ENCODE measurements at places on chromosomes 7 and 10.

DNA sequence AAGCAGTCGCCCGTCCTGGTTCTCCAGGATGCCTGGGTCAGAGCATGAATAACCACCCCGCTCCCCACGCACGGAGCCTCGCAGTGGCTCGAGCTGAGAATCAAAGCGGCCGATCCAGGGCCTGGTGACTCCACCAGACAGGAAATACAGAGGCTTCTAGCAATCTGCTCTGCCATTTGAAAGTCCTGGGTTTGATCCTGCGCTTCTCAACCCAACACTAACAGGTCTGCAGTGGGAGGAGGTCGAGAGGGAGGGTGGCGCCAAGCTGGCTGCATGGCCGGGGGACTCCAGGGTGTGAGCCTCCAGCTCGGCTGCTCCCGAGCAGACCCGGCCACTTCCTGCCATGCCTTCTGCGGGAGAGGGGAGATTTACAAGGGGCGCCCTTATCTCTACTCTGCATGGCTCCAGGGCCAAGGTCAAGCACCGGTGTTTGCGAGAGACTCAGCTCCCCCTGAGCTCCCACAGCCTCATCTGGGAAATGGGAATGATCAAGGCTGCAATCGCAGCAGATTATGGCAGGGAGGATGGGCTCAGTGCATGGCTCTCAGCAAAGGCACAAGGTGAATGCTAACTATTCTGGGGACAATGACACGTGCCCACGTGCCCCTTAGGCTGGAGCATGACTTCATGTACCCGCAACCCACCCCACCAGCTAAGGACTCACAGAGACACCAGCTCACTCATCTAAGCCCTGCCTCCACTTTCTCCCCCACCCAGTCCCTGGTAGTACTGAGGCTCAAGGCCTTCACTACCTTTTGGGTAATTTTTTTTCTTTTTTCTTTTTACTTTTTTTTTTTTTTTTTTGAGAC is 73.9 kb upstream of the TNRC18 start:
- no peak for DNase-seq

GRCh38 chr7:104252409-104253134 is 44.8 kb upstream of the ORC5 start:
- peak; percentile 8 for DNase-seq

DNA sequence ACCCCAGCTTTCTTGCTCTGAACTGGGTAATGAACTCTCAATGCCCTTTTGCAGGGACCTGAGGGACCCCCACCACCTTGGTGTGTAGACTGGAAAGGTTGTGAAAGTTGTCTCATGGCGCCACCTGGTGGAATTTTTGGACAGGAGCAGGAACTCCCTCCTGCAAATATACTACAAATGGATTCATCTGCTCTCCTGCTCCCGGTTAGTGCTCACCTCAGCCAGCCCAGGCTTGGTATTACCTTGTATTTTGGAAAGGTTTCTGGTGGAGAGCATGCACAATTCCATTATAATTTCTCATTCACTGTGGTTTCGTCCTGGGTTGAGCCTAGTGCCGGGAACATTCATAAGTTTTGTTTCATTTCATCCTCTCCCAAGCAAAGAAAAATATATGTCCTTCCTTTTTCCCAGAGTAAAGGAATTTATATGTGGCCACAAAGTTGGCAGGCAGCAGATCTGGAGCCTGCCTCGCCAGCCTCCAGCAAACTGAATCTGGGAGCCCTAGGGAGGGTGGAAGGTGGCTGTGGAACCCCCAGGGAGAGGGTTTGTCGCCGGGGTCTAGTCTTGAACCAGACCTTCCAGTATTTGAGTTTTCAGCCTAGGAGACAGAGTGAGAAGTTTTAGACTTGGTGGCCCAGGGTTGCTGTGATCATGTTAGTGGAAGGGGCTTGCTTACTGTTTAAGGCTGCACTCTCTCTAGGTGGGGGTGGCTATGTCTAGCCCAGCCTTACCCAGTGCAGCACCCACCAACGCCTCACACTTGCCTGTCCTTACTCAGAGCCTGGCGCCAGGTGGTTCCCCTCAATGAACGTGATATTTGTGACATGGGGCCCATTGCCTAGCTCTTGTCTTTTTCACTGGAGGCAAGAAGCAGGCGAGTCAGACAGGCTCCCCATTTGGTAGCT is 9.5 kb downstream of the FAM241B start:
- peak; percentile 52 for DNase-seq

- DNase-seq, result no peak
These were observed 222.1 kb downstream of the FANK1 start for GRCh38 chr10:126118476-126118875.

GRCh38 chr7:73828107-73828803 is 2.5 kb upstream of the CLDN4 start:
- DNase-seq, result peak; percentile 63

DNA sequence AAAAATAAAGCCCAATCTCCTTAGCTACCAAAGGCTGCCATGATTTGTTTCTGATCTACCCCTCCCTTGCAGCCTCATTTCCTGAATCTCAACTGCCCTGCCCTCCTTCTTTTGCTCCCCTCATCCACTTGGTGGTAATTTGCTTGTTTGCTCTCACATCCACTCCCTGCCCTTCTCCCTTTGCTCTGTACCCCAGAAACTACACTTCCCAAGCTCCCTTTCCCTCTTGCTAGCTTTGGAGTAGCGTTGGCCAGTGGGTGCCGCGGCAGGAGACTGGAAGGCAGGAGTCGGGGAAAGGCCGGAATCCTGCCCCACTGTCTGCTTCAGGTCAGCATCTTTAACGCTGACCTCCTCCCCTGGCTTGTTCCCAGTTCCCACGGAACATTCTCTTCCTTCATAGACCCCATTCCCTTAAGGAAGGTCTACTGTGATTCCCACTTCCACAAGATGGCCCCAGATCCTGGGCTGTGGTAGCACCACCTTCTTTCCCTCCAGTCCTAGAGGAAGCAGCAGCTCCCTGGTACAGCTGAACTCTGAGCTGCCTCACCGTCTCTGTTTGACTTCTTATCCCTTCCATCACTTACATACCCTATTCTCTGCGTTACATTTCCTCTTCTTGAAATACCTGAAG is 79.1 kb downstream of the PIK3CG start:
- DNase-seq, result no peak

DNA sequence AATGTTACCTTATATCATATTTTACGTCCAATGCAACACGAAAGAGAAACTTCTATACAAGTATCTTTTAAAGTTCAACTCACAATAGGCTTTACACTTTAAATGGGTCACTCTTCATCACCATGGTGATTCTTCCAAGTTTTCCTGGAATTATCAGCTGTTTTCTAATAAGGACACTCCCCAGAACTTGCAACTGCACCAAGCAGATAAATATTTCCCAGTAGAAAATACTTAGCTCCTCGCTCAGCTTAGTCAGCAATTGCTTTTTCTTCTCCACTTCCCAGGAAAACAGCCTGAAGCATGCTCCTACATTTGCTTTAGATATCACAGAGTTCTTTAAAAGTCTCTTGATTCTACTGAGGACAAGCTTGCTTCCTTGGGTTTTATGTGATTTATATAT is 25.7 kb upstream of the ADD3 start:
- no peak for DNase-seq

DNA sequence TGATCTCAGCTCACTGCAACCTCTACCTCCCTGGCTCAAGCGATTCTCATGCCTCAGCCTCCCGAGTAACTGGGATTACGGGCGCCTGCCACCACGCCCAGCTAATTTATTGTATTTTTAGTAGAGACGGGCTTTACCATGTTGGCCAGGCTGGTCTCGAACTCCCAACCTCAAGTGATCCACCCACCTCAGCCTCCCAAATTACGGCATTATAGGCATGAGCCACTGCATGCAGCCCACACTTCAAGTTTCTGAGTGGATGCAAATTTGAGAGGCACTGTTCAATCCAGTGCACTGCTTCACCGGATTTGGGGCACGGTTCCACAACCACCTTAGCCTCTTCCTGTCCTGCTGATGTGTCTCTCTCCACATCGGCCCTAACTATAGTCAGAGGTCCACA is 16.5 kb downstream of the CNPY1 start:
- no peak for DNase-seq

DNA sequence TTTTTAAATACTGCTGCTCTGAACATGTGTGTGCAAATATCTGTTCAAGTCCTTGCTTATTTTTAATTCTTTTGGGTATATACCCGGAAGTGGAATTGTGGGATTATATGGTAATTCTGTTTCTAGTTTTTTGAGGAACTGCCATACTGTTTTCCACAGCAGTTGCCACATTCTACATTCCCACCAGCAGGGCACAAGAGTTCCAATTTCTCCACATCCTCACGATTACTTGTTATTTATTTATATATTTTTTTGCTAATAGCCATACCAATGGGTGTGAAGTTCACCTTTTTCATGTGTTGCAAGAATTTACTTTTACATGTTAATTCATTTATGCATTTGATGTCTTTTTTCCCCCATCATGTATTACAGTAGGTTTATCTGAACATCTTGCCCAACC is 79.6 kb upstream of the CXCL12 start:
- no peak for DNase-seq

DNA sequence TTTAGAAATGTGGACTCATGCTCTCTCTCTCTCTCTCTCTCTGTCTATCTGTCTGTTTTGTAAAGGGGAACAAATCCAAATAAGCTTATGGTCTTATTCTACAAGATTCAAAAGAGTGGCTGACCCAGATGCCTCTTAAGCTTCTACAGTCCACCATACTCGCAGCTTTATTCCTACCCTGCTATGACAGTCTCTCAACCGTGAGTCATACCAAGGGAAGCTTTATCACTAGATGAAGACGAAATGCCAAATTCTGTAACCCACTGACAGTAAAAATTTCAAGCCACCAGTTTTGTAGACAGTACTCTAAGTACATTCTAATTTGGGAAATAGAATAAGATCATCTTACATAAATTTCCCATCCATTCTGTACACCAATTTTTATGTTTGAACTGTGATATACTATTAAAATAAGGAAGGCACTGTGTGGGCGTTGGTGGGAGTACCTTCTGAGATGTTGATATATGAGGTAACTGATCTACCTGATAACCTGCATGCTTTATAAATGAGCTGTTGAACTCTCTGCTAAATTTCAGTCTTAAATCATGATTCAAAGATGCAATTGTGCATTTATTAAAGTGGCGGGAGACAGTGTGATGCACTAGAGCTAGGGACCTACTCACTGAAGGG is 153.2 kb downstream of the KLF6 start:
- peak; percentile 28 for DNase-seq

- peak; percentile 70 for DNase-seq
These were observed 256.2 kb upstream of the CACNA2D1 start for GRCh38 chr7:82699773-82700186.

DNA sequence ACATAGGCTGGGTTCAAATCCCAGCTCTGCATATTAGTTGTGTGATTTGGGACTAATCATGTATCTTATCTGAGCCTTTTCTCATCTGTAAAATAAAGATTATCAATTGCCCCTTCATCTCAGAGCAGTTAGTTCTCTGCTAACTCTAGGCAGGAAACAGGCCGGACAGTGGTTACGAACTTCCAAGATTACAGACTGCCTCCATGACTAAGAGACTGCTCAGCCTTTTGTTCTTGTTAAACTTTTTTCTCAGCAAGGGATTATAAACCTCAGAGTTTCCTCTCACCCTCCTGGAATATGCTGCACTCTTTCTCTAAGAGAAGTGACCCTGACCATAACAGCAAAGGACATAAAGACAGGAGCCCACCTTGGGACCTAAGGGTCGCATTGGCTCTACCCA is 52.5 kb upstream of the NFKB2 start:
- DNase-seq, result peak; percentile 91

DNA sequence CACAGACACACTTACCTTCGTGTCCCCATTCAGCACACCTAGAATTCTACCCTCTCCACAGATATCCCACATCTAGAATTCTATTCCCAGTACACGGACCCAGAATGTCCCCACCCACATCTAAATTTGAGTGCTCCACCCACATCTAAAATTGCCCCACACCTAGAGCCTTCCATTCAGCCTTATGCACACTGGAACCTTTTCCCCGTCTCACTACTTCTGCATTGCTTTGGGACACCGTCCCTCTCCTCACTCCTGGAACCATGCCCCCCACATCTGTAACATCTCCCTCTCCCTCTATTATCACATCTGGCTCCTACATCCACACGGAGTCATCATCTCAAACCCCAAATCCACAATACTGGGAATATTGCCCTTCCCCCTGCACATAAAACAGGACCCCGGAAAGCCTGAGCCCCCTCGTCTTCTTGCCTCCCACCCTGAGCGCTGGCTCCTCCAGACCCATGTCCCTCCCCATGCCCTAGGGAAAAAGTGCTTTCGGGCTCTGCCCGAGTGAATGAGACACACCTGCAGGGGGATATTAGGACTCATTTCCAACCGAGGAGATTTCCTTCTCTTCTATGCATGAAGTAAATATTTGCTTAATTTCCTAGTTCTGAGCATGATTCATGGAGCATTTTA is 125.8 kb upstream of the UNC5B start:
- no peak for DNase-seq

DNA sequence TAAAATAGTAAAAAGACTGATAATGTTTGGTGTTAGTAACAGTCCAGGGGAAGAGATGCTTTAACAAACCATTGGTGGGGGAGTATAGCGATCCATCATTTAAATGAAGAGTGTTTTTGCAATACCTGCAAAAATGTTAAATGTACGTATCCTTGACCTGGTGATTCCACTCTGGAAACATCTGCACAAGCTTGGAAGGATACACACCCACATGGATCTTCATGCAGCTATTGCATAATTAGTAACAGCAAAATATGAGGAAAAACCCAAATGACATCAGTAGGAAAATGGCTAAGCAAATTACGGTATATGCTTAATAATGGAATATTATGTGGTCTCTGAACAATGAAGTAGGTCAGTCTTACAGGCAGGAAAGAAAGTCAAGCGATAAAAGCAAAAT is 20.5 kb downstream of the WNT2 start:
- DNase-seq, result no peak

DNA sequence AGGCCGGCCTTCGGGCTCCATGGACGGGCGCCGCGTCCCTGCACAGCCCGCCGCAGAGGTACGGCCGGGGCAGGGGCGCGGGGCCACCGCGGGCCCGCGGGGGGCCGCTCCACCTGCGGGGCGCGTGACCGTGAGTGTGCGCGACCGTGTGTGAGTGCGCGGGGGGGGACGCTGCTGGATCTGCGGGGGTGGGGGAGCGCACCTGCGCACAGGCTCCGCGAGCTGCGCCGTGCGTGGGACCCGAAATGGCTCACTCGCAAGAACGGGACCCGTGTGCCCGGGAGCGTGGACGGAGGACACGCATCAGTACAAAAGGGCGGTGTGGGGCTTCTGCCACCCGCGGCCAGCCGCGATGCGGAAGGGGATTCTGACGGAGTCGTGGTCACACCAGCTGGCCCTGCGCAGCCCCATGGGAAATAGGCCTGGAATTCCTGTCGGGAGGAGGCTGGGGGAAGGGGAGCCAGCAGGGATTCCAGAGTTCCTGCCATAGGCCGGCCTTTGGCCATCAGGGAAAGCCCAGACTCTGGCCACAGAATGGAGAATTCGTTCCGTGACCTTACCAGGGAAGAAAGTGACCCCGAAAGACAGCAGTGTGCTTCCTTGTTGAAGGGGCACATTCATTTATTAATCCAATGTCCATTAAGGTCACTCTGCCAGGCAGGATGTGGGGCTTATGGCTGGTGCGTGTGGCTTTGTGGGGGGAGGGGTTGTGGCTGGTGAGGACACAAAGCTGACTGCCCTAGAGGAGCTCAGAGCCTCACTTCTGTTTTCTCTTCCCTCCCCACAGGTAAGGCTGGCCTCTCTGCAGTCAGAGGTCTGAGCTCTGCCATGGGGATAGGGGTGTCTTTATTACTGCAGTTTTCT is 494 bp downstream of the REPIN1 start:
- peak; percentile 33 for DNase-seq
